ENCODE measurements at places on chromosomes 11 and 22.

DNA sequence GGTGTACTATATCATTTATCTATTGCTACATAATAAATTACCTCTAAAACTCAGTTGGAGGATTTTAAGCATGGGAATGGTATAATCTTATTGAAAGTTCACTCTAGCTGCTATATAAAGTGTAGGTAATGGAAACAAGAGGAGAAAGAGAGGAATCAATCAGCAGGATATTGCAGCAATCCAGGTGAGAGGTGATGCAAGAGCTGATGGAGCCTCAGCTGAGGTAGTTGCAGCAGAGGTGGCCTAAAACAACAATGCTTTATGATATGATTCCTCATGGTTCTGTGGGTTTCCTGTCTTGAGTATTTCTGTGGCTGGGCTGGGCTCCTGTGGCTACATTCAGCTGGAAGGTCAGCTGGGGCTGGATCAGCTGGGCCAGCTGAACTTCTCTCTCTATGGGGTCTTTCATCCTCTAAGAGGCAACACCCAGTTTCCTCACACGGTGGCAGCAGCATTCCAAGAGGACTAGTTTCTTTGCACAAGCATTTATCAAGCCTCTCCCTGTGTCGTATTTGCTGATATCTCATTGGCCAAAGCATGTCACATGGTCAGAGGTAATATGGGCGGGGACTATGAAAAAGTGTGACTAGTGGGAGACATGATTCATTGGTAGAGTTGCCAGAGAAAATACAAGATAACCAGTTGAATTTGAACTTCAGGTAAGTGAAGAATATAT, 135.4 kb upstream of the LARGE1 start:
- DNase-seq = no peak

DNA sequence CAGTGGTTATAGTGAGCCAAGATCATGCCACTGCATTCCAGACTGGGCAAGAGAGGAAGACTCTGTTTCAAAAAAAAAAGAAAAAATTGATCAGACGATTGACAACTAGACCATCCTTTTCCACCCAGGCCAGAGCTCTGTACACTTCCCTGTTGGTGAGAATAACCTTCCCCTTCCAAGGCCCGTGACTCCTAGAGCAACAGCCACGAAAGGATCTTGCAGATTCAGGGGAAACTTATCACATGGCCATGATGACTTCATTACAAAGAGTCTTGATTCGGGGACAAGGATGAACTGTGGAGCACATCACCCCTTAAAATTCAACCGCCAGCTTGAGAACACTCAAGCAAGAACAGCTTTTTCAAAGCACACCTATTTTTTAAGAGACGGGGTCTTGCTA, 10.3 kb downstream of the CD5 start:
- DNase-seq = no peak

- DNase-seq = no peak
Observed at GRCh38 chr11:72072348-72072747, 8.0 kb downstream of the NUMA1 start.

DNA sequence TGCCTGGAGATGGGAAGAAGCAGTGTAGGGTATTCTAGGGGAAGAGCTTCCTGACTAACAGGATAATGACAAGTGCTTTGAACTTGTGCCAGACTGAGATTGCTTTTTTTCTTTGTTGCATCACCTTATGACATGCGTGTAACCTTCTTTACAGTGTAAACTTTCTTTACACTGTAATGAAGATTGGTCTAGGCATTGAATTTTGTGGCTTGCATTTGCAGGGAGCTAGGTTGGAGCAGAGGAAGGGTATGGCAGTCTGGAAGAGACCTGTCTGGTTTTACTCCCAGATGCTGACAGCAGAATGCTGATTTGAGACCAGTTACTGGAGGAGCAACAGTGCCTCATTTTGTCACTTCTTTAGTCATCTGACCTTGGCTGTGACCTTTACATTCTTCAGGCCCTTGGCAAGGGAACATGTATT, 5.6 kb downstream of the DDB2 start:
- no peak for DNase-seq

DNA sequence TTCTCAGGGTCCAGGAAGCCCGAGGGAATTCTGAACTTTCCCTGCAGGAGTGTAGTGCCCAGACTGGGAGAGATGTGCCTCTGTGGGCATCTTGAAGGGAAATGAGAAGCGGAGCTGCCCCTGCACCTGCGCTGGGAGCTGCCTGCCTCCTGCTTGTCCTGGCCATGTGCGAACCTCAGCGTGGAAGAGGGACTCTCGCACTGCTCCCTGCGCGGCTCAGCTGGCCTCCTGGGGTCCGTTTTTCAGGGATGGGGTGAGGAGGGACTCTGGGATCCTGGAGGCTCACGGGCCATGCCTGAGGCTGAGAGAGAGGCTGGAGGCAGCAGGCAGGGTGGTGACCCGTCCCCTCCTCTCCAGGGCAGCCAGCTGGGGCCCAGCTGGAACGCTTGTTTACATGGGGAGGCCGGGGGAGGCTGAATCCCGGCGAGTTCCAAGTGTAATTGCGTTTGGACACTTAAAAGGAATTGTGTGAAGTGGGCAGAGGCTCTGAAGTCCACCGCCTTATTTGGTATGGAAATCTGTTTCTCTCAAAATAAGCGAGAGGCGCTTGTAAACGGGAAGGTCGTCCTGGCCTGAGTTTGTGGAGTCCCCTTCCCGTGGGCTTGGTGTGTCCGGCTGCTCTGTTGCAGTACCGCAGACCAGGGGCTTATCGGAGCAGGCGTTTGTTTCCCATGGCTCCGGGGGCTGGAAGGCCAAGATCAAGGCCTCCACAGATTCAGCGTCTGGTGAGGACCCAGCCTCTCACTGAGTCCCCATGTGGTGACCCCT, 1.2 kb upstream of the MRGPRF start:
- no peak for DNase-seq
